ENCODE measurements at places on chromosomes 2 and 18. TPM values are rescaled to one million over a fixed set of nuclear protein-coding genes. Genes with fewer than 3 reads are reported as not detected.

The CNDP1 gene
- 66.3 TPM for total RNA-seq

The ADRA2B gene
- total RNA-seq, result 11.4 TPM

The ICOS gene
- total RNA-seq, result 0.18 TPM

The RTN4 gene
- total RNA-seq, result 183 TPM

The RSAD2 gene
- total RNA-seq, result 1.6 TPM

The CPS1 gene
- 1,770 TPM for total RNA-seq

The NCK2 gene
- 6.3 TPM for total RNA-seq

The CYP27A1 gene
- total RNA-seq, result 263 TPM

The RNU2-63P gene
- 1.7 TPM for total RNA-seq

The ASAP2 gene
- 4.0 TPM for total RNA-seq

The BCL2L11 gene
- 9.1 TPM for total RNA-seq

The UGT1A10 gene
- 0.45 TPM for total RNA-seq

The RAD51AP2 gene
- total RNA-seq, result 0.30 TPM

The CPLX4 gene
- total RNA-seq, result not detected

The ITPRIPL1 gene
- 0.20 TPM for total RNA-seq

GRCh38 chr2:78056976-78057375, 534.8 kb upstream of the LRRTM4 start:
- no peak for DNase-seq

DNA sequence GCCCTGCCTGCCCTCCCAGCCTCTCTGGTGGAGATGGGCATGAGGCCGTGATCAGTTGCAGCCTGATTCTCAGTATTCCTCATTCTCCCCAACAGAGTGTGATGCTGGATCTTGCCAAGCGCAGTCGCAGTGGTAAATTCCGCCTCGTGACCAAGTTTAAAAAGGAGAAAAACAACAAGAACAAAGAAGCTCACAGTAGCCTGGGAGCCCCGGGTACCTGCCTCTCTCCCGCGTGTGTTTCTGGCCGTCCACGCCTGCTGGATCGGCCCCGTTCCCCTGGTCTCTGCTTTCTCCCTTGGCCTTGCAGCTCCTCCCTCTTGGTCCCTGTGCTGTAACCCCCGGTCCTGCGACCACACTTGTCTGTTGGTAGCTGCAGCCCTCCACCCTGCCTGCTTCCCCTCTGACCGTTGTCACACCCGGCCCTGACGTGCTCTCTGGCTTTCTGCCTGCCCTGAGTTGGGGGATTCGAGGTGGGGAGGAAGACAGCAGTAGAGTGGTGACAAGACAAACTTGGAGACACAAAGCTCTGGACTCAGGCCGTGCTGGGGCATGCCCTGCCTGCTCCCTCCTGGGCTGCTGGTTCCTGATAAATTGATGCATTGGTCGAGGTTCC, 99.5 kb downstream of the USP40 start:
- no peak for DNase-seq

DNA sequence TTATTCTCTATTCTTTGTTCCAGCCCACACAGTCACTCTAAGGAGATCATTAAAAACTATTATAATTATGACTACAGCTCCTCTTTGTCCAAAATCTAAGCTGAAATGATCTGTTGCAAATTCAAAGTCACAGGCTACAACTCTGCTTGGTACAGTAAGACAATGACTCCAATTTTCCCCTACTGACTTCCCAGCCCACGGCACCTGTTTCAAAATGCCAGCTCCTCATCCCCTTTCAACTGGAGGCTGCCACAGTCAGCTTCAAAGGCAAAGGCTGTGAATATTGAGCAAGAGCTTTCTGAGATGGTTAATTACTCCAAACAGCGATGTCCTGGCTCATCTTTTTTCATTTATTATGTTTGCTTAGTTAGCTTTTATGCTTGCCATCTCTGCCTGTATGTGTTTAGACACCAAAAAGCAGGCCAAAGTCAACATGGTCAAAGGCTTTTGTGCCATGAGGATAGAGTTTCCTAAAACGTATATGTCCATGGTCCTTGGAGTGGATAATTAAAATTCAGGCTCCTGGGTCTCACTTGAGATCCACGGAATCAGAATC, 141.1 kb downstream of the DOCK10 start:
- DNase-seq, result no peak

- no peak for DNase-seq
Measured at GRCh38 chr2:3177891-3178577, 199.6 kb downstream of the EIPR1 start.

GRCh38 chr2:78439122-78439521, 586.4 kb upstream of the REG3G start:
- no peak for DNase-seq

GRCh38 chr2:110866466-110866865, 134.1 kb downstream of the ACOXL start:
- DNase-seq, result no peak

GRCh38 chr2:156088587-156088986, 243.9 kb downstream of the NR4A2 start:
- no peak for DNase-seq

DNA sequence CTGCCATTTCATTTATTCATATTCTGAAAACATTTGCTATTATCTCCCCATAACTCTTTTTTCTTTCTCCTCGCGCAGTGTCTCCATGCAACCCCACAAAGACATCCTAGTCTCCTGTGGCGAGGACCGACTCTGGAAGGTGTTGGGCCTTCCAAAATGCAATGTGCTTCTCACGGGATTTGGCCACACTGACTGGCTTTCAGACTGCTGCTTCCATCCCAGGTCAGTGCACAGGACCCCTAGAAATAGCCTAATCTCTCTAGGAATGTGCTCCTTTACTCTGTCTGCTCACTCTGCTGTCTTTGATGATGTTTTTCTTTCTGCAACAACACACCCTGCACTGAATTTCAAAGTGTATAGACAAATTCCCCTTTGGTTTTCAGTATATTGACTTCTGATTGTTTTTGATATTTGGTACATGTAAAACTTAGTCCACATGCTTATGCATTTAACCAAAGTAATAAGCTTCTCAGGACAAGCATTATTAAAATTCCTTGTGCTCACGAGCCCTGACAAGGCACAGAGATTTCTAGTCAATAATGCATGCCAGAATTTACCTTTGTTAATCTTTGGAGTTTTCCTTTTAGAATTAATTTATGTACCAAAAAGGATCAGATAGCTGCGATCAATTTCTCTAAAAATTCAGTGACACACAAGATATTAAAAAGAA, 548.3 kb upstream of the VWC2L start:
- DNase-seq, result no peak

DNA sequence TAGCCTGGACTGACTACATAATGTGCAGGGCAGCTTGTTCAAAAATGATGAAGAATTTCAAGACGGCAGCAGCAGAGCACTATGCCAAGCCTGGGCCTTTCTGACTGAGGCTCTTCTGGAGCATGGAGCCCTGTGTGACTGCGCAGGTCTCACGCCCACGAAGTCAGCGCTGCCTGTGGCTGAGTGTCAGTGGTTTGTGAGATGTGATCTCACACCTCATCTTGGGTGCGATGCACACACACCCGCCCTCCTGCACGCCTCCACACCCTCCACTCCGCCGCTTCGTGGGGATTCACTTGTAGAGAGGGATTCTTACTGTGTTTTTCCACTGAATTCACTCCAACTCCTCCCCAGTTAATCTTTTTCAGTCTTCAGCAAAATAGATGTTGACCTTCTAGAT, 103.9 kb downstream of the VIT start:
- no peak for DNase-seq

DNA sequence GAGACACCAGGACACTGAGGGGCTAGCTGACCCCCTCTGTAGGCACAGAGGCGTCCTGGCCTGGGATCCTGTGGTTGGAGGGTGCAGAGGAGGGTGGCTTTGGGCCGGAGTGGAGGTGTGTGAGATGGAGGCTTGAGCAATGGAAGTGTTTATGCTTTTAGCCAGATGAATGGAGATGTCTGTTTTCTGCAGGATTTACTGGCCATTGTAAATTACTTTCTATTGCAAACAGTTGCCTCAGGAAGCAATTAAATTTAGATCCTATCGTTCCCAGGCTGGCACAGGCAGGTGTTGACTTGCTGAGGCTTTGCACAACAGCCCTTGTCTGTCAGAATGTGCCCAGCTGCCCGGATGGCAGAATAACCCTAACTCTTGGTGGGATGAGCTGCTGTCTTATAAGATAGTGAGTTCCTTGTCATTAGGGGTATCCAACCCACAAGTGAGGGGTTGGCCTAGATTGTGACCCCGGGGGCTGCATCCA, 1.8 kb upstream of the ARID5A start:
- DNase-seq, result no peak

- DNase-seq, result no peak
Measured at GRCh38 chr2:11805024-11805423, 58.6 kb downstream of the LPIN1 start.

DNA sequence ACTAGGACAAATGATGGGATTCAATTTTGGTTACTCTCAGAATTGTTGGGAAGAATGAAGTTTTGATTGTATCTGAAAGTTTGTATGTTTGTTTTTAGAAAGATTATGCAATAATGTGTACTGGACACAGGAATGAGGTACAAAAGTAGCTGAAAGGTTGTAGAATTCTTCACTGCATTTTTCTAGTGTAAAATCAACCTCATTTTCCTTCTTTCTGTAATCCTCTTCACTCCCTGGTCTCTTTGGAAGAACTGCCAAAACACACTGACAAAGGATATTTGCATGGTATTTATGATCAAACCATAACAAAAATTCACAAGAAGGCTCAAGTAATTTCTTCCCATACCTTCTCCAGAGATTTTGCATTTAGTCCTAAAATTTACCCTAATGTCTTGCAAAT, 110.7 kb downstream of the ZEB2 start:
- no peak for DNase-seq

- DNase-seq, result no peak
Measured at GRCh38 chr2:23578964-23579671, 194.1 kb downstream of the KLHL29 start.

GRCh38 chr18:52902188-52902587, 562.2 kb downstream of the DCC start:
- DNase-seq, result no peak

GRCh38 chr2:239575931-239576445, 175.2 kb upstream of the HDAC4 start:
- DNase-seq, result no peak

- no peak for DNase-seq
Measured at GRCh38 chr2:74735564-74735963, 81.5 kb downstream of the SEMA4F start.

DNA sequence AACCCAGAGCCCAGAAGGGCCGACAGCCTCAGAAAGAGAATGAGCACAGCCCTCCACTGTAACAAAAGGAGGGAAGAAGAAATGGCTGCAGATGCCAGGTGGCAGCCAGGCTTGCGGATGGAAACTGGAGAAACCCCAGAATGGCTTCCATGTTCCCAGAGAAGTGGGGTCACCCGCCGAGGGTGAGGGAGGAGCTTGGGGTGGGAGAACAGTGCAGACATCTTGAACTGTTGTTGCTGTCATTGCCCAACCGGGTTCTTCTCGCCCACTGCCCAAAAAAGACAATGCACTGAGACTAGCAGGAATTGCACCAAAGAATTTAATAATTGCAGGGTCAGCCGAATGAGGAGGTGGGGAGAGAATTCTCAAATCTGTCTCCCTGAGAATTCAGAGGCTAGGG, 223.2 kb upstream of the RAB6C start:
- DNase-seq, result no peak

- no peak for DNase-seq
Measured at GRCh38 chr18:57621246-57621604, 411 bp downstream of the NARS1 start.

DNA sequence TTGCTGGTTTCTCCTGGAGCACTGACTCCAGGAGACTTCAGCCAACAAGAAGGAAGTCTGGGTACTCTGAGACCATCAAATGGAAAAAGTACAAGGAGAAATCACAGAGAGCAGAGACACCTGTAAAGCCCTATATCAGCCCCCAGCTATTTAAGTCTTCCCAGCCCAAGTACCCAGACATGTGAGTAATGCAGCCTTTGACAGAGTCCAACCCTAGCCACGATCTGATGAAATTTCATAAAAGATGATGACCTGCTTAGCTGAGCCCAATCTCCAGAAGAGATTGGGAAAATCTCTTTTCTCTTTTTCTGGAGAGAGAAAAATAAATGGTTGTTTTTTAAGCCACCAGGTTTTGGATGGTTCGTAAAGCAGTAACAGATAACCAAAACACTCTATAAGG, 196.6 kb downstream of the NBAS start:
- DNase-seq, result no peak

DNA sequence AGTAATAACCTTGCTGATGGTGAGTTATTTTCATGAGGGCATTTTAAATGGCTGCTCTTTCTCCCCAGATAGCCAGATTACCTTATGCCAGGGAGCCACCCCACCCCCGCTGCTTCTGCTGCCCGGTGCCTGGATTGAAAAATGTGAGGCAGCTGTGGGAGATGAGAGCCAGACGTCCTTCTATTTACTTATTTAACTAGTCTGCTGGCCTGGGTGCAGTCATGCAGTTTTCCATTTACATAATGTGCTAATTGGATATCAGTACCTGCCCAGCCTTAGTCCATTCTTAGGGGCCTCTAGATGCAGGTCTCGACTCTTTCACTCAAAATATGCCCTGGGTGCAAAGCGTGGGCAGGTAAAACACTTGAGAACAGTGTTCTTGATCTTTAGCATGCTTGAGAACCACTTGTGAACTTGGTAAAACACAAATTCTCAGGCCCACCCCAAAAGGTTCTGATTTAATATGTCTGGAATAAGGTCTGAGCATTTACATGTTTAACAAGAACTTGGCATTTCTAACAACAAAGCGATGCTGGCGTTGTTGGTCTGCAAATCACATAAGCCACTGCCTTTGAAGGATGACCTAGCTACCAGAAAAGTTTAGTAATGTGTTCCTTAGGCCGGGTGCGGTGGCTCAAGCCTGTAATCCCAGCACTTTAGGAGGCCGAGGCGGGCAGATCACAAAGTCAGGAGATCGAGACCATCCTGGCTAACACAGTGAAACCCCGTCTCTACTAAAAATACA, 154.3 kb downstream of the NRP2 start:
- DNase-seq, result no peak

- no peak for DNase-seq
Measured at GRCh38 chr2:170733798-170734600, 18.9 kb downstream of the SP5 start.

- no peak for DNase-seq
Measured at GRCh38 chr2:181776336-181776735, 96.0 kb upstream of the NEUROD1 start.

GRCh38 chr2:135944625-135945024, 40.8 kb downstream of the DARS1 start:
- DNase-seq, result no peak

- DNase-seq, result peak; percentile 63
Measured at GRCh38 chr2:128317181-128317898, 1.3 kb downstream of the HS6ST1 start.

GRCh38 chr2:241598061-241598460, 38.9 kb downstream of the THAP4 start:
- no peak for DNase-seq
